Midbrain (tissue), 1 donor: ENCODE measurements at places on chromosomes 3 and 15.
A peak's percentile ranks its signal among the peaks of the same experiment; 100 is the strongest.

DNA sequence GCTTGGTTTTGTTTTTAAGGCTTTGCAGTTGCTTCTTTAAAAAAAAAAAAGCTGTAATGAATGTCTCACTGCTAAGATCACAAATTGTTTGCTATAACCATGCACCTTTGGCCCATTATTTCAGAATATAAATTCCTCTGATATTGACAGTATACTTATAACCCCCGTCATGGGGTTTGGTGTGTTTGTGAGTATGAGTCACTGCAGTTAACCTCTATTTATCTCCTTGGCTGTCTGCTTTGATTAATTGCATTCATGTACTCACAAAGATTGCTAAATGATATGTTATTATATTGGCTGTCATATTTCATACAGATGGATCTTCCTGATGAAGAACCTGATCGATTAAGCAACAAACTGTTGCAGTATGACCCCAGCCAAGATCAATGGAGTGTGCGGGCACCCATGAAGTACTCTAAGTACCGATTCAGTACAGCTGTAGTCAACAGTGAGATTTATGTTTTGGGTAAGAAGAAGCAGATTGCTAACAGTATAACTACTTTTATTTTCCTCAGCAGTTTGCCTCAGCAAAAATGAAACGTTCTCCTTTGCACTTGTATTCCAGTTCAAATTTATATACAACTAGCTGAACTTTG, 14.9 kb downstream of the KBTBD12 start:
- DNase-seq = no peak

DNA sequence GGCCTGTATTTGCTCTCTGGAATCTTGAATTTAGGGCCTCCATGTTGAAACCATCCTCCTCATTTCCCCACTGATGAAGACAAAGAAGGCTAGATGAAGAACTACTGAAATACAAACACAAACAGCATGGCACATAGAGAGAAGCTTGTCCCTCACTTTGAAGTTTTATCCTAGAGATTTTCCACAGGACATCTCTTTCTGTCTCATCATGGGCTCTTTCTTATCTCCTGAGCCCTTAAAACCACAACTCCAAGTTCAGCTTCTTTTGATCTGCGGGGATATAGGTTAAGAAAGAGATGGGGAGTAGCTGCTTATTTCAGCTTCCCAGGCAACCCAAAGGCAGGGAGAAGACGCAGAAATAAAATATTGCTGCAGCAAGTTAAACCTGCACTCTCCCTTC, 213.1 kb upstream of the LRIG1 start:
- no peak for DNase-seq

DNA sequence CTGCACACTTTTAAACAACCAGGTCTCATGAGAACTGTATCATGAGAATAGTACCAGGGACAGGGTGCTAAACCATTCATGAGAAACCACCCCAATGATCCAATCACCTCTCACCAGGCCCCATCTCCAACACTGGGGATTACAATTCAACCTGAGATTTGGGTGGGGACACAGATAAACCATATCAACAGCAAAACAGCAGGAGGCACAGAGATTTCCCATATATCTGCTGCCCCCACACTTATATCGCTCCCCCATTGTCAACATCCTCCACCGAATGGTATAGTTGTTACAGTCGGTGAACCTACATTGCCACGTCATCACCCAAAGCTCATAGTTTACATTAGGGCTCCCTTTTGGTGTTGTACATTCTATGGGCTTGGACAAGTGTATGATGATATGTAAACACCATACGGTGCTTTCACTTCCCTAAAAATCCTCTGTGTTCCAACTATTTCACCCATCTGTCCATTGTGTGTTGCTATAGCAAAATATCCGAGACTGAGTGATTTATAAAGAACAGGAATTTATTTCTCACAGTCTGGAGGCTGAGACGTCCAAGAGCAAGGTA, 224.8 kb downstream of the FAM43A start:
- DNase-seq = no peak

DNA sequence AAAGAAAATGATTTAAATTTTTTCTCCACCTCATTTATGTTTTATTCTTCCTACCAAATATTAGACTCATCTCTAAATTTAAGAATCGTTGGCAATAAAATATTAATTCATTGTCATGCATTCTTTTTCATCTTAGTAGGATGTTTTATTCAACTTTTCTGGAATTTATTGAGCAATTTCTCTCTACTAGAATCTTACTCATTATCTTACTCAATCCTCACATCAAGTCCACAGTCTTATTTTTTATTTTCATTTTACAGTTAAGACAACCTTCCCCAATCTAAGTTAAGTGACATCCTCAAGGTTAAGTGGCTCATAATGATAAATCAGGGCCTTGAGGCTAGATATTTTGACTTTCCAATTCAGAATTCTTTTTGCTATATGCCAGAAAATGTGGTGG, 15.9 kb upstream of the ALDH1A2 start:
- no peak for DNase-seq

DNA sequence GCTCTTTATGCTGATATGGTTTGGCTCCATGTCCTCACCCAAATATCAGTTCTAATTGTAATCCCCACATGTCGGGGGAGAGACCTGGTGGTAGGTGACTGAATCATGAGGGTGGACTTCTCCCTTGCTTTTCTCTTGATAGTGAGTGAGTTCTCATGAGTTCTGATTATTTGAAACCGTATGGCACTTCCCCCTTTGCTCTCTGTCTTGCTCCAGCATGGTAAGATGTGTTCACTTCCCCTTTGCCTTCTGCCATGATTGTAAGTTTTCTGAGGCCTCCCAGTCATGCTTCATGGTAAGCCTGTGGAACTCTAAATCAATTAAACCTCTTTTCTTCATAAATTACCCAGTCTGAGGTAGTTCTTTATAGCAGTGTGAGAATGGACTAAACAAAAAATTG, 107.6 kb downstream of the IMPG2 start:
- no peak for DNase-seq

- DNase-seq = no peak
Observed at GRCh38 chr15:66108483-66109265, 144.9 kb downstream of the MEGF11 start.

DNA sequence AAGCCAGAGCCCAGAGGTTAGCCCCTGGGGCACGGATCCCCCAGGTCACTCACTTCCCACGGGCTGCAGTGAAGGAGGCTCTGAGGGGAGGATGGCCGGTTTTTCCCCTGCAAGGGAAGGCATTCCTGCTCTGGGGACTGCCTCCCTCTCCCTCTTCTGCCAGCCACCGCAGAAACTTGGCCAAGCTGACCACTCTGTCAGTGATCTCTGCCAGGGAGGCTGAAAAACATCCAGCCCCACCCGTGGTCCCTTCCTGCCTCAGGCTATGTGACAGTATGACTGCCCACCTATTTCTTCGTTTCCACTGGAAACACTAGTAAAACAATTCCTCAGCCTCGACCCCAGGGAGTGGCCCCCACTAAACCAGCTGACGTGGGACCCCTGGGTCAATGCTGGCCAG, 14.6 kb upstream of the FANCD2 start:
- DNase-seq = no peak

GRCh38 chr3:30918761-30919160, 24.3 kb upstream of the GADL1 start:
- DNase-seq = no peak

DNA sequence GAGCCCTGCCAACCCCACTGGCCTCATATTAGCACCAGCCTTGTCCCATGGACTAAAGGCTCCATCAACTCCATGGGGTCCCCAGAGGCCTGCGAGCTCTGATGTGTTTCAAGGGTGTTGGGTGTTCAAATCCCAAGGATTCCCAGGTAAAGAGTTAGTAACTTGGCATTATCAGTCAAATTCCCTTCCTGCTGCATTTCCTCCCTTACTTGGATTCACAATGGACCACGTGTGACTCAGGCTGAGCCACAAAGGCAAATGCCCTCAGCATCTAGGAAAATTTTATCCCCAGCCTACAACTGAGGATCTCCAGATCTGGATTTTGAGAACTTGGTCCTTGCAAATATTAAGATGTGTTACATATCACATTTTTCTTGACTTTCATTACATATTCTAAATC, 58.8 kb downstream of the GADL1 start:
- no peak for DNase-seq

DNA sequence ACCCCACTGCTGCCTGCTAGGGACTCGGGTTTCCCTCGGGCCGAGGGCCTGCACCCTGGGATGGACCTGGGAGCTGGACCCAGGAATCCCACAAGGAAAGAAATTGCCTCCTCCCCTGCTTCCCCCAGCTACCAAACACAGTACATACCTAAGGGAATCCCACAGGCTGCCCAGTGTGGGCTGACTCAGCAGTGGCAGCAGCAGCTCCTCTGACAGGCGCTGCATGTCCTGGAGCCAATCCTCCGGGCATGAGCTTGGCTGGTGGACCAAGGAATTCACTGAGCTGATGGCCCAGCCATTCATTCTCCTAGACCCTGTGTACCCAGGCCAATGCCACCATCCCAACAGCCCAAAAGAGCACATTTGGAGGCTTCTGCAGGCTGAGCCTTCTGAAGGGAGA, 9.5 kb upstream of the LTK start:
- no peak for DNase-seq

DNA sequence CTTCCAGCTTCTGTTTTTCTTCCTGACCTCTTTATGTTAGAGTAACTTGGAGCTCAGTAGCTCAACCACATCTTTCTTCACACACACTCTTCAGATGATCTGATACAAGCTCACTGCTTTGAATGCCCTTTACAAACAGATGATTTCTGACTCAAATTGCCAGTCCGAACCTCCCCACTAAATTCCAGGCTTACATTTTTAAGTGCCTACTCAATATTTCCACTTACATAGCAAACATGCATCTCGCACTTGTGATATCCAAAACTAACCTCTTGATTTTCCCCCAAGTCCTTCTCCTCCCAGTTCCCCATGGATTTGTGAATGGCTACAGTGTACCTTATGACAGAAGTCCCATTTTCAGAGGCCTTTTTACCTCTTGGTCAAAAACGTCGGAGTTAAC, 139.1 kb downstream of the GBE1 start:
- DNase-seq = no peak

- peak; percentile 6 for DNase-seq
Observed at GRCh38 chr15:89654847-89655805, at the start of gene KIF7. TSS of gene KIF7 (minus strand) at chr15:89655467. CDS start at chr15:89652930, 2,537 bp downstream.

DNA sequence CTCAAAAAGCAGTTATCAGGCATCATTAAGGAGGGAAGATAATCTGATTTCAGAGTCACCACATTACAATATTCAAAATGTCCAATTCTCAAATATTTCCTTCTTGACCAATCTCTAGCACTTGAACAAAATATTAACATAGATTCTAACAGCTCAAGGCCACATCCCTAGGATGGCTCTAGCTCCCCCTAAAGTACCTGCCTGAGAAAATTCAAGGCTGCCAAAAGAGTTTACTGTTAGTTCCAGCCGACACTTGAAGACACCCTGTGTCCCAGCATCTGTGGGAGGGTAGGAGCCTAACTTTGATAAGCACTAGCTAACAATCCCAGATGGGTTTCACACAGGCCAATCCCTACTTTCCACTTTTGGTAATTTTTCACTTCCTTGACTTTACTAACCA, 10.4 kb downstream of the NSMCE3 start:
- no peak for DNase-seq

- no peak for DNase-seq
Observed at GRCh38 chr15:40313531-40314398, 6.0 kb upstream of the PLCB2 start.

GRCh38 chr3:125140818-125141595, 71.5 kb downstream of the SLC12A8 start:
- no peak for DNase-seq

DNA sequence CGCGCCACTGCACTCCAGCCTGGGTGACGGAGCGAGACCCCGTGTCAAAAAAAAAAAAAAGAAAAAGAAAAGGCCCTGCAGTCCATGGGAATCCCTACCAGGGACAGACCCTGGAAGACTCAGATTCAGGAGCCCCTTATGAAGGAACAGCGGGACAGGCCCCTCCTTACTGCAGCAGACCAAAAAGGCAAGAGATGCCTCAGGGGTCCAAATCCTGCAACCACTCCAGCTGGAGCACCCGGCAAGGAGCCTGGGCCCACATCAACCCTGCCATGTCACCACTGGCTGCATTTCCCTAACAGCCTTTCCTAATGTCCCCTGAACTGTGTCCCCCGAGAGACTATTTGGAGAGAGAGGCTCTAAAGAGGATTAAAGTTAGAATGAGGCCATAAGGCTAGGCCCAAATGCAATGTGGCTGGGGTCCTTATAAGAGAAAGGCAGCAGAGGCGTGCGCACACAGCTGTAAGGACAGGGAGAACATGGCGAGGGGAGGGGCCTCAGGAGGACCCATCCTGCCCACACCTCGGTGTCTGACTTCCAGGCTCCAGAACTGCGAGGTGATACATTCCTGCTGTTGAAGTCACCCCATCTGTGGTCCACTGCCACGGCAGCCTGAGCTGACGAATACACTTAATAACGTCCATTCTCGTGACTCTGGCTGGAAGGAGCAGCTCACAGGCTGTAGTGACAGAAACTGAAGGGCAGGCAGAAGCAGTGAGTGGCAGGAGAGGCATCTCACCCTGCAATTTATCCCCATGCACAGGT, 78.1 kb downstream of the ATP10A start:
- no peak for DNase-seq

GRCh38 chr15:78450285-78450858, 12.4 kb downstream of the IREB2 start:
- no peak for DNase-seq

DNA sequence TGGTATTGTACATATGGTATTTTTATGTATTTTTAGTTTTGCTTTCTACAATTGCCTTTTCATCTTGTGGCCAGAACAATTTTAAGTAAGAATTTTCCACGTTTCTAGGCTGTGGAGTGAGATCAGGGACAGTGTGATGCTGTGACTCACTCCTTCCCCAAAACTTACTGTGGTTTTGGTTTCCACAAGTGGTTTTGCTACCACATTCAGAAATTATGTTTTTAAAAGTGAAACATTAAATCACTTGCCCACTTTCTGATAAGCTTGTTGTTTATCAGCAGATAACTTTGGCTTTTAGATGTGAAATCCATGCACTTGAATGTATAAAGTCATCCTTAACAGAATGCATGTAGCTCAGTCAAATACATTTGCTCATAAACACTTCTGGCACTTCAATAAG, 192.2 kb upstream of the THRB start:
- no peak for DNase-seq

- no peak for DNase-seq
Observed at GRCh38 chr15:65057549-65057940, 10.2 kb downstream of the RASL12 start.

DNA sequence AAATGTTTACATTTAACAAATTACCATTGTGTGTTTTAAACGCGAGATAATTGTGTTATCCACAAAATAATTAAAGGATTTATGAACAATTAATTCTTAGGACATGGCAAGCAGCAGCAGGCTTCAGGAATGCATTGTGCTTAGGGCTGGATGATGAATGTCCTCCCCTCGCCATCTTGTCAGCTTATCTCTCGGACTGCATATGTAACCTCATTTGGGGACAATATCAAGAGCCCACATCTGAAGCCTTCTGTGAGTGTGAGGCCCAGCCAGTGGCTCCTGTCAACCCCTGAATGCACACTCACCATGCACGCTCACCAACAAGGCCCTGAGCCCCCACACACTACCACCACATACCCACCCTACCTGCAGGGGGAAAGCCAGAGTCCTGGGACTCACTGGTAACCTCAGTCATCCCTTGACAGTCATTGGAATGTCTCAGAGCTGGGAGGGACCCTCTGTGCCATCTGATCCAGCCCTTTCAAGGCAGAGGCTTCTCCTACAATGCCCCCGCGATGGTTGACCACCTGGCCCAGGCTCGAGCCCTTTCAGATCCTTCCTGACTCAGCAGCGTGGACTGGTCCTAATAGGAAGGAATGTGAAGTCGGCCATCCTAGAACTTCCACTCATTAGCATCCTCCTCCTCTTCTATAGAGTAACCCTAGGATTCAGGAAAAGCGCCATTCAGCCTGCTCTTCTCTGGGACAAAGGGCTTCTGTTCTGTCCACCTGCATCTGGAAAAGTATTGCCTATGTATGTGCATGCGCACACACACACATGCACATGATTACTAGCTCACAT, 38.2 kb downstream of the MRPL46 start:
- no peak for DNase-seq
